ENCODE measurements at places on chromosomes 5 and 9. TPM values are rescaled to one million over a fixed set of nuclear protein-coding genes. Genes with fewer than 3 reads are reported as not detected.
A peak's percentile ranks its signal among the peaks of the same experiment; 100 is the strongest.

RANBP3L gene
- total RNA-seq, result not detected

SOX30 gene
- not detected for total RNA-seq

NEURL1B gene
- total RNA-seq, result 11.4 TPM

GRCh38 chr5:127565586-127566270 is 48.3 kb downstream of the PRRC1 start:
- DNase-seq, result no peak

DNA sequence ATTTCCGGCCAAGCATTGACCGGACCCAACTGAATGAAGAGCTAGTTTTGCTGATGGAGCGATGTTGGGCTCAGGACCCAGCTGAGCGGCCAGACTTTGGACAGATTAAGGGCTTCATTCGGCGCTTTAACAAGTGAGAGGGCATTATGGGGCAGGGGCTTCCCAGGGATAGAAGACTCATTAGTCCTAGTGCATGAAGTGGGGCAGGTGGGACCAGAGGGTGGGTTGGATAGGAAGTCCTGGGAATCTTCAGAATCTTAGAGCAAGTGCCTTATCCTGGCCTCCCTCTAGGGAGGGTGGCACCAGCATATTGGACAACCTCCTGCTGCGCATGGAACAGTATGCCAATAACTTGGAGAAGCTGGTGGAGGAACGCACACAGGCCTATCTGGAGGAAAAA is 6.0 kb downstream of the SPAG8 start:
- no peak for DNase-seq

- no peak for DNase-seq
These were observed 33.3 kb downstream of the ADRB2 start for GRCh38 chr5:148859703-148860102.

DNA sequence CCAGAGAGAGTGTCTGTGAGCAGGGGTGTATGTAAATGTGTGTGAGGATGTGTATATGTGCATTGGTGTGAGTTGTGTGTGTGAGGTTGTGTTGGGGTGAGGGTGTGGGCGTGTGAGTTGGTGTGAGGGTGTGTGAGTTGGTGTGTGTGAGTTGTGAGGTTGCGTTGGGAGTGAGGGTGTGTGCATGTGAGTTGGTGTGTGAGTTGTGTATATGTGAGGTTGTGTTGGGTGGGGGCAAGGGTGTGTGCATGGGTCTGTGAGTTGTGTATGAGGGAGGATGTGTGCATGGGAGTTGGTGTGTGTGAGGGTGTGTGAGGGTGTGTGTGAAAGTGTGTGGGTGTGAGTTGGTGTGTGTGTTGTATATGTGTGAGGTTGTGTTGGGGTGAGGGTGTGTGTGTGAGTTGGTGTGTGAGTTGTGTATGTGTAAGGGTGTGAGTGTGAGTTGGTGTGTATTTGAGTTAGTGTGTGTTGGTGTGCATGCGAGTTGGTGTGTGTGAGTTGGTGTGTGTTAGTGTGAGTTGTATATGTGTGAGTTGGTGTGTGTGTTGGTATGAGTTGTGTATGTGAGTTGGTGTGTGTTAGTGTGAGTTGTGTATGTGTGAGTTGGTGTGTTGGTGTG is 161.6 kb upstream of the IER5L start:
- DNase-seq, result no peak

DNA sequence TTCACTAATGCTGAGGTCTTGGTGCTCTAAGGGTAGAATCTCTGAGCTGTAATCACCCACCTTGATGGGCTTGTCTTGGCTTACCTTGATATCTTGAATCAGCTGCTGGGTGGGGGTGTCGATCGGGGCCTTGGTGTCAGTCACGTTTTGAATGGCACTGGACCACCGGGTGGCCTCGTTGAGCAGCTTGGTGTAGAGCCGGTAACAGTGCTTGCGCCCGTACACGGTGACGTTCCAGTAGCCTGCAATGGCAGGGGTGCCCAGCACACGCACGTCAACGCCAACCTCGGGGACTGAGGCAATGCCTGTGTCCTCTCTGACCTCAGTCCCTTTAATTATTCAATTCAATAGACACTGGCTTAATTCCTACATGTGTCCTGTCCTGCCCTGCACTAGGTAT is 63.1 kb upstream of the RETREG1 start:
- DNase-seq, result peak; percentile 54
